ENCODE measurements at places on chromosomes 11 and 22. TPM values are rescaled to one million over a fixed set of nuclear protein-coding genes. Genes with fewer than 3 reads are reported as not detected.

The BRSK2 gene
- 0.32 TPM for total RNA-seq

The PNPLA3 gene
- total RNA-seq, result 1.2 TPM

The OR8D1 gene
- total RNA-seq, result not detected

The OPCML gene
- not detected for total RNA-seq

The ME3 gene
- 21.6 TPM for total RNA-seq

The GLYATL2 gene
- not detected for total RNA-seq

The NXPE2 gene
- total RNA-seq, result 0.17 TPM

The ESAM gene
- 119 TPM for total RNA-seq

The ART1 gene
- total RNA-seq, result 0.55 TPM

The BIK gene
- 2.0 TPM for total RNA-seq

The APLNR gene
- 11.2 TPM for total RNA-seq

The ABCC8 gene
- total RNA-seq, result 1.9 TPM

The ROBO4 gene
- 38.2 TPM for total RNA-seq

The KRTAP5-2 gene
- not detected for total RNA-seq

The PRRG4 gene
- 14.2 TPM for total RNA-seq

The DRD4 gene
- total RNA-seq, result 0.29 TPM

The SBF2 gene
- 25.7 TPM for total RNA-seq

The SCGB2A2 gene
- not detected for total RNA-seq

The MAPK8IP2 gene
- total RNA-seq, result 2.3 TPM

The LIF gene
- 10.7 TPM for total RNA-seq

The MORC2 gene
- 29.8 TPM for total RNA-seq

The OMP gene
- total RNA-seq, result not detected

The EFCAB6 gene
- 2.0 TPM for total RNA-seq

The RAG2 gene
- not detected for total RNA-seq

The MS4A3 gene
- not detected for total RNA-seq
